ENCODE measurements at places on chromosomes 1 and 21.

DNA sequence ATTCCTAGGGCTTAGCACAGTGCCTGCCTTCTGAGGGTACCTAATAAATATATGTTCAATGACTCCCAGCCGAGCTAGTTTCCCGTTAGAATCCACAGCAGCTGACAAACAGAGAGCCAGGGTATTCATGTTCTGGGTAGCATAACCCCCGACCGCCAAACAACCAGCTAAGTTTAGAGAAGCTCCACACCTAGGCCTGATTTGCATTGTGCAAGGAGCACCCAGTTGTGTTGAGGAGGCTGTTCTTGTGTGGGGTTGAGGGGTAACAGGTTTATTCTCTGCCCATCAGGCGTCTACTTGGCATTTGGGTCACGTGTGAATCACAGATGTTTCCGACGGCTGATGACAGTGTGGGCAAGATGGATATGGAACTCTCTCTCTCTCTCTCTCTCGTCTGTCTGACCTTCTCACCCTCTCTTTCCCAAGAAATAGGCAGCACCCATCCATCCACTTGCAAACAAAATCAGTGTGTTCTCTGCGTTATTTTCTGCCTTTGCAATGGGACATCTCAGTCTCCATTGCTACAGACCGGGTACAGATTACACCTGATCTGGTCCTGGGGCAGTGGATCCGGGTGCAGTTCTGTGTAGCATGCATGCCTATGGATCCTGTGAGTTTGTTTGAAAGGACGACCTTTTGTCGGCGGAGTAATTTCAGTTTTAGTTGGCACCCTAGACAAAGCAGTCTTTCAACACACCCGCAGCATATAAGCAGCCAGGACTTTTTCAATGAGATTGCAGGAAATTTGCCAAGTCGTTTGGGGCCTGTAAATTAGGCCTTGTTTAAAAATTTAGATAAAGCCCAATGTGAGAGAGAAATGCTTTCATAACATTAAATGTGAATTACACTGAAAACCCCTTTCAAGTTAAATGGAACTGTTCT is 29.4 kb downstream of the KAZN start:
- DNase-seq = no peak

DNA sequence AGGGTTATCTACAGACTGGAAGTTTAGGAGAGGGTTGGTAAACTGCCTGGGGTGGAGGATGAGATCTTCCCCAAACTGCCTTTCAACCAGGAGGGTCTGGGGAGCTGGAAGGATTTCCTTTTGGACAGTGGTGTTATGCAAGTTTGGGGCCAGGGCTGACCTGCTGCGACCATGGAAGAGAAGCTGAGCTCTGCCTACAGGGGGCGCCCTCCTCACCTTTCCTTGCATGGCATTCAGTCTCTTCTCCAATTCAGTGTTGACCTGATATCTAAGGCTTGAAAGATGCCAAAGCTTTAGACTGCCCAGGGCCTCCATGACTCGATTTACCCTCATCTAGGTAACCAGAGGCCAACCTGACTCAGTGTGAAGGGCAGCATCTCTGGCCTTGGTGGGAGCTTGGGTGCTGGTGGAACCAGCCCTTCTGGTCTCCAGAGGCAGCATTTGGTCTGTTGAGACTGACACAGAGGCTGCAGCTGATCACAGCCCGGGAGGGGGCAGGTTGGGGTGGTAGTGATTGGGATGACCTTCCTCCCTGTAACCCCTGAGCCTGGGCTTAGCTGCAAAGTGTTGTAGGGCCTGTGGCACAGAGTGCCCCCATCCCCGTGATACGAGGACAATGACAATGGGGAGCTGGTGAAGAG is 170.0 kb downstream of the GRIK3 start:
- no peak for DNase-seq

GRCh38 chr1:3577711-3578432 is 33.4 kb downstream of the MEGF6 start:
- DNase-seq = no peak

DNA sequence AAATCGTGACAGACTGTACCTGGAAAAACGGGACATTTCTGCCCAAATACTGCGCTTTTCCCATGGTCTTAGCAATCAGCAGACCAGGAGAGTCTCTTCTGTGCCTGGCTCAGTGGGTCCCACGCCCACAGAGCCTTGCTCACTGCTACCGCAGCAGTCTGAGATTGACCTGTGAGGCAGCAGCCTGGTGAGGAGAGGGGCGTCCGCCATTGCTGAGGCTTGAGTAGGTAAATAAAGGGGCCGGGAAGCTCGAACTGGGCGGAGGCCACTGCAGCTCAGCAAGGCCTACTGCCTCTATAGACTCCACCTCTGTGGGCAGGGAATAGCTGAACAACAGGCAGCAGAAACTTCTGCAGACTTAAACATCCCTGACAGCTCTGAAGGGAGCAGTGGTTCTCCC is 203.1 kb downstream of the DENND1B start:
- DNase-seq = no peak

DNA sequence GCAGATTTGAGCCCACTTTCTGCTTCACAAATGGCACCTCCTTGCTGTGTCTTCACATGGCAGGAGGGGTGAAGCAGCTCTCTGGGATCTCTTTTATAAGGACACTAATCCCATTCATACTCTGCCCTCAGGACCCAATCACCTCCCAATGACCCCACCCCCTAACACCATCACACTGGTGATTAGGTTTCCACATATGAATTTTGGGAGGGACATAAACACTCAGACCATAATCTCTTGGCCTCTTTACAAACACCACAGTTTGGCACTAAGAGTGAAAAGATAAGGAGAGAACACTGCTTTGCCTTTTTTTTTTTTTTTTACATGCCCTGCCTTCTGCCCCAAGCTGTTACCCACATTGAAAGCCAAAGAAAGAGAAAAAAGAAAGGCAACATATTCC is 166.2 kb upstream of the NFIA start:
- no peak for DNase-seq

- DNase-seq = no peak
Measured at GRCh38 chr1:231421546-231421970, 529 bp downstream of the EGLN1 start.

Measured in thymus (tissue), 14 donors.